Stimulated activated CD4-positive, alpha-beta T cell treated with anti-CD3 and anti-CD28 coated beads, Interleukin-1b, Interleukin-23, amount 100 ng/mL, for 4 hours (primary cell): ENCODE measurements at places on chromosomes 1 and 21.

DNA sequence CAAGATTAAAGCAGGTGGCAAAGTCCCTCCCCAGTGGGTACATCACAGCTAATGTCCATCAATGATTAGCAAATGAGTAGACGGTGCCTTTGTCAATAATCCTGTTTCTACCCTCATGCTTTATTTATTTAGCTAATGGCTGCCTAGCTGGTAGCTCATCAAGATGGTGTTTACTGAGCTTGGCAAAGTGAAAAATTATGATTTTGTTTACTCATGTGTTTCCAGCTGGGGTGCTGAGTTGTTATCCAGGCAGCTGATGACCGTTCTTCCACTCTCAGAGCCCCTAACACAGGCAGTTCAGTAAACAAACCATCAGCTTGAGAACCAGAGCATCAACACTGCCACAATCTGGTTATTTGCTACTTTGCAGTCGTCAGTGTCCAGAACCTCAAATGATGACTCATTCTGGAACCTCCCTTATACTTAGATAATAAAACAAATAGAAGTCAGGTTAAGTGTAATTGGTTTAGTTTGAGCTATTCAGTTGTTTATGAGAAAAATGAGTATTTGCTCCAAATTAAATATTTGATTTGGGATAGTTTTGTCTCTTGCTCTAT, 163.9 kb downstream of the ST6GALNAC5 start:
- DNase-seq: no peak

DNA sequence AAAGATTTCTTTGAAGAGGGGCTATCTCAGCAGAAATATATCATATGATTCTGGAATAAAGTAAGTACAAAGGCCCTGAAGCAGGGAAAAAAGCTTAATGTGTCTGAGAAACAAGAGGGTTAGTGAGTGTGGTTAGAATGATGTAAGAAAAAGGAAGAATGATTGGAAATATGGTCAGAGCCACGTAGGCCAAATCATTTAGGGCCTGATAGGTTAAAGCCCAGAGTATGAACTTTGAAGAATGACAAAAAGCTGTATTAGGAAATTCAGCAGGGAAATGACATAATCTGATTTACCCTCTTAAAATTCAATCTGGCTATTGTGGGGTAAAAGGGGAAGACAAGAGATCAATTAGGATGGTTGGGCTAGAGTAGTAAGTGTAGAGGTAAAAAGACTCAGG, 69.0 kb upstream of the MUTYH start:
- DNase-seq: no peak

DNA sequence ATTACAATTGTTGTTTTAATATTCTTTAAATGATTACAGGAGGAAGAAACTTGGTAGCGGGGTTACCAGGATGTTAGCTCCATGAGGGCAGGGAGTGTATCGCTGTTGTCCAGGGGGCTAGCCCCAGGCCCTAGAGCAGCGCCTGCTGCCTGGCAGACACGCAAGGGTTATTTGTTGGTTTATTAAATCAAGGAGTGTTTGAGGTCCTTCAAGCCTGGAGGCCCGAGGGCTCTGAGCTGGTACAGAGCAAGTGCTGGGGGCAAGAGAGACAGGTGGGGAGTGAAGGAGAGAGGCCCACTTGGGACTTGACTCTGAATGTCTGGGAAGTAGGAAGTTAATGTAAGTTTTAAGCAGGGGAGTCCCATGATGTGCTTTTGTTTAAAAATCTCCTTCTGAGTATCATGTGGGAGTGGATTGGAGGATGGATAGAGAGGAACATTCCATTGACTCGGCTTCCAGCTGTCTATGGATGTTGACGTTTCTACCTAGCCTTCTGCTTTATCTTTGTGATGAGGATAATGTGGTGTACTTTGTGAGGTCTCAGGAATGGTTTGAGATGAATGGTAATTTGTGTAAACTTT, 8.7 kb downstream of the ITSN1 start:
- DNase-seq: no peak

DNA sequence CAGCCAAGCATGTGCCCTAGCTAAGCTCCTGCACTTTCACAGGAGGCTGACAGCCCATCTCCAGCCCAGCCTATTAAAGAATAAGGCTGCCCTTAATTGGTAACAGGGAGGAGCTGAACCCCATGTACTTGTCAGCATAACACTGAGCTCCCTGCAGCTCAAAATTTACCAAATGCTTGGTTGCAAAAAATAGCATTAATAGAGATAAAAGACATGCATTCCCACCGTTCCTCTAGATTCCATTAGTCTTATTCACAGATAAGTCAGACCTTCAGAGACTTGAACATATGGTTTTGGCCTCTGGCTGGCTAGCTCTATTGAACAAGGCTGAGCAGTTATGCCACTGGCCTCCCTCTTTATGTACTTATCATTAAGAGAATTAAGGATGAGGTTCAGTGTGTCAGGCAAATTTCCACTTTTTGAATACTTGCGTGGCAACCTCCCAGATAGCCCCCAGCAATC, 29.2 kb downstream of the OLFML3 start:
- DNase-seq: no peak

DNA sequence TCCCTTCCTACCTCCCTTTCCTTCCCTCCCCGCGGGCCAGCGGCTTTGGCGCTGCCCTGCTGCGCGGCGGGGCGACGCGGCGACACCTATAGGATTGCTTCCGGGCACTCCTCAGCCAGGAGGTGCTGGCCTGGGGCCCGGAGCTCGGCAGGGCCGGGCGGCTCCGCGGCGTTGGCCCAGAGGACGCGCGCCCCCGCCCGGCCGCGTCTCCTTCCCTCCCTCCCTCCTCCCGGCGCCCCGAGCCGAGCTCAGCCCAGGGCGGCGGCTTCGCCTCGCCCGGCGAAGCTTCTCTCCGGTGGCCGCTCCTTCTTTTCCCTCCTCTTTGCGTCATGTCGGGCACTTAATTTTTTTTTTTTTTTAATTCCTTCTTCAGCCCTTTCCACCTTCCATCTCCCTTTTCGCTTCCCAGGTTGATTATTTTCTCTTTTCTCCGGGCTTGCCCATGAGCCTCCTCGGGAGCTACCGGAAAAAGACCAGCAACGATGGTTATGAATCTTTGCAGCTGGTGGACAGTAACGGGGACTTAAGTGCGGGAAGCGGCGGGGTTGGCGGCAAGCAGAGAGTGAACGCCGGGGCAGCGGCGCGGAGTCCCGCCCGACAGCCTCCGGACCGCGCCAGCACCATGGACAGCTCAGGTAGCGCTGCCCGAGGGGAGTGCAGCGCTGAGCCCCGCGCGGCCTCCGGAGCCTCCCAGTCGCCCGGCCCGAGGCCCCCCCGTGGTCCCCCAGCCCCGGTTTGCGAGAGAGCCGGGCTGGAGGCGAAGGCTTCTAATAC, at the start of gene DNAJC6:
Gene DNAJC6, plus strand, starts transcription at position 240 of the 774 bp plus-strand sequence. Its CDS starts 203 bp downstream, at position 443.
- DNase-seq: peak; percentile 48

DNA sequence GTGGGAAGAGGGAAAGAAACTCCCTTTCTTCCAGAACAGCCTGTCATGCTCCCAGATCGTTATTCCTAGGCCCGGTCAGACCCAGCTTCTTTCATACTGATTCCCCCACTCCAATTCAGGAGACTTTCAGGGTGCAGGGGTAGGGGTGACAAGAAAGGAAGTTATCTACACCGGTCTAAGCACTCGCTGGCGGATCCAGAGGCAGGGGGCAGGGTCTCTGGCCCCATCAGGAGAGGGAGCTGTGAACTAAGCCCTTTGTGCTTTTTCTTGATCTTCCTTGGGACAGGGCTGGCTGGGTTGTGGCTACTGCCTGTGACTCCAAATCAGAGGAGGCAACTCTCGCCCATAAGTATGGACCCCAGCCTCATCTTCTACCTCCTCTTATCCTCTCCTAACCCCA, 44.3 kb downstream of the NEK2 start:
- no peak for DNase-seq

DNA sequence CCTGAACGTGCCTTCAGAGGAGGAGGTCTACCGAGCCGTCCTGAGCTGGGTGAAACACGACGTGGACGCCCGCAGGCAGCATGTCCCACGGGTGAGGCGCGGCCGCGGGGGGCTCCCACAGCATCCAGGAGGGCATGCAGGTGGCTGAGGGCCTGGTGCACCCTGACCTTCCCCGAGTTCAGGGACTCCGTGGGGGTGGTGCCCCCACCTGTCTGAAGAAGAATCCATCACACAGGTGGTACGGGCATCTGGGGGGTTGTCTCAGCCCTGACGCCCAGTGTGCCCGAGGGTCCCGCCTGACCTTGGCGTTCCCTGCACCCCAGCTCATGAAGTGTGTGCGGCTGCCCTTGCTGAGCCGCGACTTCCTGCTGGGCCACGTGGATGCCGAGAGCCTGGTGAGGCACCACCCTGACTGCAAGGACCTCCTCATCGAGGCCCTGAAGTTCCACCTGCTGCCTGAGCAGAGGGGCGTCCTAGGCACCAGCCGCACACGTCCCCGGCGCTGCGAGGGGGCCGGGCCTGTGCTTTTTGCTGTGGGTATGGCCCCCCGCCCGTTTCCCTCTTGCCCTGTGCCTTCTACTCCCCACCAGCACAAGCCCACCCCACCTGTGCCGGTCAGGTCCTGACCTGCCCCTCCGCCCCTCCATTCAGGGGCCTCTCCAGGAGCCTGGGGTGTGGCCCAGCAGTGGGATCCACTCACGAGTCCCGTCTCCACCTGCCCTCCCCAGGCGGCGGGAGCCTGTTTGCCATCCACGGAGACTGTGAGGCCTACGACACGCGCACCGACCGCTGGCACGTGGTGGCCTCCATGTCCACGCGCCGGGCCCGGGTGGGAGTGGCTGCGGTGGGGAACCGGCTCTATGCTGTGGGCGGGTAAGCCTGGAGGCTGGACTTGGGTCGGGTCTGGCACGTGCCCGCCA, 2.3 kb downstream of the KLHL17 start:
- DNase-seq: no peak

DNA sequence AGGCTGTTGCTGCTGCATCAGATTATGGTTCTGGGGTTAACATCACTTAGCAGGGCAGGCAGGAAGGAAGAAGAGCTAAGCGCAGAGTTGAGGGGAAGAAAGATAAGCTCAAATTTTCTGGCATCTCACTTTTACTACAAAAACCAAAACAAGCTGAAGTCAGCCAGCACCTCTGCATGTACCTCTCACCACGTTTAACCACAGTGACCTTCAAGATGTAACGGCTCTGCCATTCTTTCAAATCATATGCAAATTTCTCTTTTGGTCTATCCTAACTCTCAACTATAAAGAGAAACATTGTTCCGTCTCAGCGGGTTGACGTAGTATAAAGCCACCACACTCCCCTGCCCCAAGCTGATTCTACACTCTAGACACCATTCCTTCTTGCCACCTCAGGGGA, 154.4 kb downstream of the OMA1 start:
- DNase-seq: no peak

DNA sequence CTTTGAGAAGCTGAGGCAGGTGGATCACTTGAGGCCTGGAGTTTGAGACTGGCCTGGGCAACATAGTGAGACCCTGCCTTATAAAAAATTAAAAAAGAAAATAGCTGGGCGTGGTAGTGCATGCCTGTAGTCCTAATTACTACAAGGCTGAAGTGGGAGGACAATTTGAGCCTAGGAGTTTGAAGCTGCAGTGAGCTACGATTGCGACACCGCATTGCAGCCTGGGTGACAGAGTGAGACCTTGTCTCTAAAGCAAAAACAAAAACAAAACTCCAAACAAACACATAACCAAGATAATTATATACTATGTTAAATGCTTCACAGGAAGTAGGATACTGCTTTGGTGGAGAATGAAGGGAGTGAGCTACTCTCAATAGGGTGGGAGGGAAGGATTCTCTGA, 5.4 kb upstream of the PAFAH2 start:
- DNase-seq: no peak

DNA sequence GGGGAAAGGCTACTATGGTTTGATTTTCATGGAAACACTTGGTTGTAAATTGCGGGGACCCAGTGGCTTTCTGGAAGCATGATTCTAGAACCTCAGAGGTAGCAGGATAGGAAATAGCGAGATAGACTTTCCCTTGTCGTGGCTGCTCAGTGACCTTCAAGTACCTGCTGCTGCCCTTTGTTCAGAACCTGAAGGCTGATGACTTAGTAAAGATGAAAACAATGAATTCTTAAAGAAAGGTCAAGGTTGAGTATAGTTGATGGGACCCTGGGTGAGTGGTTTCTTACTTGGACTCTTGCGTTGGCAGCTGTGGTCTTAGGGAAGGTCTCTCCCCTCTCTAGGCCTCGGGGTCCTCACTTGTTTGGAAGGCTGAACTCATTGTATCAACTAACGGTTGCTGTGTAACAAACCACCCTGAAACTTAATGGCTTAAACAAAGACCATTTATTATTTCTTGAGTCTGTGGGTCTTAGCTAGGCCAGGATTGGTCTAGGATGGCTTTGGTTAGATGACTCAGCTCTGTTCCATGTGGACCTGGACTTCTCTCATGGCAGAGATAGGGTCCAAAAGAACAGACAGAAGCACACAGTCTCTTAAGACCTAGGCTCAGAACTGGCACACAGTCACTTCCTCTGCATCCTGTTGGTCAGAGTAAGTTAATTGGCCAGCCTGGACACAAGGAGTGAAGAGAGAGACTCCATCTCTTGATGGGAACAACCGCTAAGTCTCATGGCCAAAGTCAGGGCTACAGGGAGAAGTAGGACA, 89.2 kb upstream of the SELENON start:
- DNase-seq: no peak

DNA sequence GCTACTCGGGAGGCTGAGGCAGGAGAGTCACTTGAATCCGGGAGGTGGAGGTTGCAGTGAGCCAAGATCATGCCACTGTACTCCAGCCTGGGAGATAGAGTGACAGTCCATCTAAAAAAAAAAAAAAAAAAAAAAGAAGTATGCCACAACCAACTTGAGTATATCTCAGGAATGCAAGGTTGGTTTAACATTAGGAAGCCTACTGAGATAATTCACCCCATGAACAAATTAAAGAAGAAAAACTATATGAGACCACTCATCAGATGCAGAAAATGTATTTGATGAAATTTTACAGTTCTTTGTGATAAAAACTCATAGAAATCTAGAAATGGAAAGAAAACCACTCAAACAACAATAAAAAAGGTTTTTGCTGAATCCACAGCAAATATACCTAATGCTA, 373.8 kb downstream of the LMO4 start:
- DNase-seq: no peak

DNA sequence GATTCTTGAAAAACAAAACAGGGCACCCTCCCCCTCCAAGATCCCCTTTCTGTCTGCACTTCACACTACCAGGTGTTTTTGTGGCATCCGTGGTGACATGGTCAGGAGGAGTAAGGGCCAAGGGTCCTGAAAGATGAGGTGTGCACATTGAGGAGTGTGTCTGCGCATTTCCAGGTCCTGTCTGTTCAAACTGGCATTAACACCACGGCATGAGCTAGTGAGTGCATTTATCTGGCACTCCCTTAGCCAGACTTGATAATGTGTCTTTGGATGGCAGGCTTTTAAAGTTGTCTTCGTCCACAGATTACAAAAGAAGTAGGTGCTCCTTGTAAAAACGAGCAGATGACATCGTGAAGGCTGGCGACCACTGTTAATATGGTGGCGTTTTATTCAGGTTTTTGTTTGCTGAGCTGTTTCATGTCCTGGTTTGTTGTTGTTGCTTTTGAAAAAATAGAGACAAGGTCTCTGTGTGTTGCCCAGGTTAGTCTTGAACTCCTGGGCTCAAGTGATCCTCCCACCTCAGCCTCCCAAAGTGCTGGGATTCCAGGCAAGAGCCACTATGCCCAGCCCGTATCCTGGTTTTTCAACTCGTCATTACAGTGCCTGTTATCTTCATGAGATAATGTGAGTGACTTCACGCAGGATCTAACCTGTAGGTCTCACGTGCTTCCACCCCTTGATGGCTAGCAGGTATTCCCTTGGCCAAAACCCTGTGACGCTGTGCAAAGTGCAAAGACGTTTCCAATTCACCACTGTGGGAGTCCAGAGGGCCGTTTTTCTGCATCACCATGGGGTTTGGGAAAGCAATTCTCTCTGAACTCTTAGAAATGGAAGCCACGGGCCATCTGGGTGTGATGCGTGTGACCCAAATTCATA, 4.2 kb downstream of the TMEM51 start:
- no peak for DNase-seq

GRCh38 chr1:98053471-98054366, 132.9 kb upstream of the DPYD start:
- peak; percentile 38 for DNase-seq
